DMS79 (cell line): ENCODE measurements at places on chromosomes 12 and 14.

DNA sequence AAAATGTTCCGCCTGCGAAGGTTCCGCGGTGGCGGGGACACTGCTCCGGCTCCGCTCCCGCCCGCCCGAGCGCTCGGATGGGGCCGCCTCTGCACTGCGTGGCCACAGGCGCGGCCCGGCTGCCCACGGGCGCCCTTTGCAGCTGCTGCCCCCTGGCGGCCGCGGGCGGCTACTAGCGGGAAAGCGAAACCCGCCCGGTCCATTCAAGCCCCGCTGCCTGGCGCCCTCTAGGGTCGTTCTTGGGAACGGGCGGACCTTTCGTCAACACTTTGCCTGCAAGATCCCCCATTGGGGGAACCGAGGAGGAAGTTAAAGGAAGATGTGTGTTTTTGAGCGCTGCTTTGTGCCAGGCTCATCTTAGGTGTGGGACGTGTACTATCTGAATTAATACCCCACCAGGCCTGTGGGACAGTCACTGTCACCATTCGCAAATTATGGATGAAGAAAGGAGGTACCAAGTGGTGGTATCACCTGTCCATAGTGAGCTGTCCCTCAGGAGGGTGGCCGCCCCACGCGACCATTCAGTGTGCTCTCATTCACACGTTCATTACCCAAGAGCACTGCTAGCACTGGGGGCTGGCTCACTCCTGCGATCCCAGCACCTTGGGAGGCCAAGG, 19.4 kb downstream of the GPR132 start:
- no peak for DNase-seq

GRCh38 chr12:24838531-24838950, 110.4 kb downstream of the BCAT1 start:
- DNase-seq: no peak

DNA sequence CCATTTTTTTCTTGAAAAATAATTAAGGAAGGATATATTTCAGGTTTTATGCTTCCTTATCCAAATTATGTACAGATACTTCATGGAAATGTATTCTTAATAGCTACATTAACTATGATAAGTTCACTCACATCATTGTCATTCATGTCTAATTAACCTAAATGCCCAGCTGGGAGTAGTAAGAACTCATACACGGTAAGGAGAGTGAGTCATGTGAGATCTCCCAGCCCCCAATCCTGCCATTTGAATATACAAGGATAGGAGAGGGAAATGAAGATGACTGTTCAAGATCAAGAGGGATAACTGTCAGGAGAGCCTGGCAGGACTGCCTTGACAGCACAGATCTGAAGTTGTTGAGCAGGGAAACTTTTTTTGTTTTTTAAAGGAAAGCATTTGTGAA, 343.4 kb upstream of the USP15 start:
- DNase-seq: no peak

DNA sequence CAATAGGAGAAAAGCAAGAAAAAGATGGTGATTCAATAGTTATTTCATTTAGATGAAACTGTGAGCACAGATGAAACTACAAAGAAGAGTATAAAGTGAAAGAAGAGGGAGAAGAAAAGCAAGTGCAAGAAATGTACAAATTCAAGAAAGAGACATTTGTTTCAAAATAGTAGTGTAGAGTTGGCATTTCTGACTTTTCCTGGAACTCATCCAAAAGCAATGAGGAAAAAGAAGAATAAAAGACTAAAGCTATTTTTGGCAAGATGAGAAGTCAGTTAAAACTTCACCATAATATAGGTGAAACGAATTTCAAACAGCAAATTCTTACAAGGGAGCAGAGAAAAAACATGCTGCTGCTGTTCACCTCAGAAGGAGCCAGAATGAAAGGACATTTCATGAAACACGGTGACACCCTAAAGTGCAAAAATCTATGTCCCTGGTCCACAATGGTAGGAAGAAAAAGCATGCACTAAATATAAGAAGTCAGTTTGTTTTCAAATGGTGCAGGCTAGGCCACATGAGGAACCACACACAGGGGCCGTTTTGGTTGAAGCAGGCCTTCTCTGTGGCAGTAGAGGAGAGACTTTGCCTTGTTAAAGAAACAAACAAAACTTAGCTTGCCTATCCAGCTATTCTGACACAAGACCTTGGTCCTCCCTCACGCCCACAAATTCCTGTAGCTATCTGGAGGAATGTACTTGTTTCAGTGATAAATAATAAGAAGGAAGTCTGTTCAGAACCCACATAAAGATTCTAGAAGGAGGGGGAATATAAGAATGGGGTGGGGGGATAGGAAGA, 11.1 kb upstream of the CMAS start:
- no peak for DNase-seq

- no peak for DNase-seq
These were observed 202.6 kb upstream of the AVPR1A start for GRCh38 chr12:63353559-63353958.

DNA sequence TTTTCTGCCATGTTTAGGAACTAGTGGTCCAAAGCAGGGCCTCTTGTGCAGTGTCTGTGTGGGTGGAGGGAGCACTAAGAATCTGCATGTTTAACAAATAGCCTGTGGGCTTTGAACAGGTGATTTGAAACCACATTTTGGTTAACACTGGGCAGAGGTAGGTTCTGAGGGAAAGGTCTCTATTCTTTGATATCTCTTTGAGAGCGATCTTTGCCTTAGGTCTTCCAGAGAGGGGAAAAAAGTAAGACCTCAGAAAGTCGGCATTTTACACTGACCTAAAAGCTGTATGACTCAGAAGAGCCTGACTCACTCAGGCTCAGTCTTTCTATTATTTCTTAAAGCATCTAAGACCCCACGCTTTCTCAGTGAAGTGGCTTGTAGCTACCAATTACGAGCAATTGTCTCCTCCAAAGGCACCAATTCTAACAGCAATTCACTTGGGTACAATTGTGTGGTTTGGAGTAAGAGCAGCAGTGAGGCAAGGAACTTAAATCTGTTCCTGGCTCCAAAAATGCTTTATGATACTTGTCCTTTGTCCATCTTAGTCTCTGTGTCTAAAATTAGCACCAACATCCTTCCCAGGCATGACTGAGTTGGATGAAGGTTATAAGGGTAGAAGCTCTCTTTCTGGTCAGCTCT, 8.8 kb downstream of the EIF2B2 start:
- no peak for DNase-seq

DNA sequence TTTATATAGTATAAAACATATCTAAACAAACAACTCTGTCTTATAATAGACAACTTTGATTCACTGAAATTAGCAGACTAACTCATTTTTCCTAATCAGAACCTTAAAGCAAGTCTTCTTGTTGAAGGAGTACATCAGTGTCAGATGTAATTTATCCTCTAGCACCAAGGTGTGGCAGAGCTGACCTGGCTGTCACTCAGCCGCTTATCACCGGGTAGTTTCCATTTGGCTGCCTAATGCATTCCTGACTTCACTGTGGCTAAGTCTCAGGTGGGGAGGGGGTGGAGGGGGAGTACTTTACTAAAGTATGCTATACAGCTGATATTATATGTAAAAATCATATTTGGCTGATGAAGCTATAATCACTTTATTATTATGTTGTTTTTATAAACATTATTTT, 339.9 kb upstream of the RGS6 start:
- no peak for DNase-seq

DNA sequence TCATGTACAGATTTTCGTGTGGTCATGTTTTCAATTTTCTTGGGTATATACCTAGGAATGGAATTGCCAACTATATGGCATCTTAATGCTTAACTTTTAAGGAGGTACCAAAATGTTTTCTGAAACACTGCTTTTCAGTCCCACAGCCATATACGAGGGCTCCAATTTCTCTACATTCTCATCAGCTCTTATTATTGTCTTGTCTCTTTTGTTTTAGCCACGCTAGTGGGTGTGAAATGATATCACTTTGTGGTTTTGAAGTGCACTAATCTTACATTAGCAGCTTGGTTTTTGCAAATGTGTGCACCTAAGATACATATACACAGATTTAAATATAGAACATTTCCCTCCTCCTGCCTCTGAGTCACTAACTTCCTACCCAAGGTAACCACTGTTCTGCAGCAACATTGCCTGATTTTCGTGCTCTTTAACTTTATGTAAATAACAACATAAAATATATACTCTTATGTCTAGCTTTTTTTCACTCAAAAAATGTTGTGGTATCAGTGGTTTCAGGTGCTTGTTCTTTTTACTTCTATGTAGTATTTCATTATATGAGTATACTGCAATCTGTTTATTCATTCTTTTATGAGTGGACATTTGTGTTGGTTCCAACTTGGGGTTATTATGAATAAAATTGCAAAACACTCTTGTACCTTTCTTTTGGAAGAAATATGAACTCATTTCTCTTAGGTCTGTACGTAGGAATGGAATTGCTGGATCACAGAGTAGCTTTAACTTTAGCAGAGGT, 73.1 kb downstream of the ZFP36L1 start:
- DNase-seq: no peak

DNA sequence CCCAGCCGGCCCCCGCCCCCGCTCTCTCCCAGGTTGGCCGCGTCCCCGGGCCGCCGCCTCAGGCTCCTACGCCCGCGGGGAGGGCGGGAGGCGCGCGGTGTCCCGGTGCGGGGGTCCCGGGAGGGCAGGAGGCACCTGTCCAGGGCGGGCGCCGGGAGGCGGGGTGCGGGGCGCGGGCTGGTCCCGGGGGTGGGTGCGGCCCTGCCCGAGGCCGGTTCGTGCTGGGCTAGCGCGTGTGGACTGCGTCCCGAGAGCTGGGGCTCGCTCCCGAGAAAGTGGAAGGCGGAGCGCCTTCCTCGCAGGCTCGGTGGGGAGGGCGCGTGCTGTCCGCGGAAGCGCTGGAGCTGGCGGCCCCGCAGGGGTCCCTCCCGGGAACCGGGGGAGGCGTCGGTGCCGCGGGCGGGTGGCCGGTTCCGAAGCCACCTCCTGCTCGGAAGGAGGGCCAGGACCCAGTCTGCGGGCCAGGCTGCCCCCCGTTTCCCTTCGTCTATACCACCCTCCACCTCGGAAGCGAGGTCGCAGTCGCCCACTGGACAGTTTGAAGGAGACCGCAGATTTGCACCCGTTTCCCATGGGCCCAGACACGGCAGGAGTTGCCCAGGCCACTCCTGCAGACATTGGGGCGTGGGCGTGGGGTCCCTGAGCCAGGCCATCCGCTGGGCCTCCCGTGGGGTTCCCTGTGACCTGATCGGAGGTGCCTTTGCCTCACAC, 636 bp downstream of the ZFYVE21 start:
- no peak for DNase-seq
